Psoas muscle (tissue), 8 donors: ENCODE measurements at places on chromosomes 3 and 15. TPM values are rescaled to one million over a fixed set of nuclear protein-coding genes. Genes with fewer than 3 reads are reported as not detected.
A peak's percentile ranks its signal among the peaks of the same experiment; 100 is the strongest.

GRCh38 chr3:119939077-119939476, 155.2 kb downstream of the GSK3B start:
- no peaks in the 10 kb centered on the region for H3K4me1 ChIP-seq
- no peak overlapping the region for H3K27ac ChIP-seq
- H3K27me3 ChIP-seq, result no peaks in the 10 kb centered on the region

- DNase-seq, result no peak
- H3K36me3 ChIP-seq, result no peaks in the 10 kb centered on the region
- H3K27ac ChIP-seq, result no peak overlapping the region
- peaks cover 15% of the 10 kb centered on the region for H3K4me1 ChIP-seq
- H3K27me3 ChIP-seq, result no peaks in the 10 kb centered on the region
These were observed 347.2 kb upstream of the TPRG1 start for GRCh38 chr3:188824566-188824965.

- peak; percentile 70 for DNase-seq
- peak overlapping the region; percentile 65 for H3K4me3 ChIP-seq
- peaks cover 5% of the 10 kb centered on the region for H3K4me1 ChIP-seq
- H3K27me3 ChIP-seq, result peaks cover 2% of the 10 kb centered on the region
These were observed 6.0 kb downstream of the WNT5A start for GRCh38 chr3:55480911-55481743.

DNA sequence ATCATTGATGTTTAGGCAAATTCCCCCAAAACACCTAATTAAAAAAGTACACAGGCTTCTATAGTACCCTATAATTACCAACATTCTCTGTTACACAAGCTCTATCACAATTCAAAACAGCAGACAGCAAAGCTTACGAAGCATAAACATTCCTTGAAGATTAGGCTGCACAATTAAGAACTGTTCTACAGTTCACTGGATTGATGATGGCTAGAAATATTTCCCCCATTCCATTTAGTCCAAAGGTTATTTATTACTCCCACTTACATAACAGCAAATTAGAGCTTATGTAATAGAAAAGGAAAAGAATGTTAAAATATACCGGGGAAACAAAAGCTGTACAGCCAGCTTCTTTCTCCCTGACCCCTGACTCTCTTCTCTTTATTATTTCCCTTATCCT, 49.3 kb downstream of the UACA start:
- no peaks in the 10 kb centered on the region for H3K27me3 ChIP-seq
- no peak for DNase-seq
- peak overlapping the region; percentile 67 for H3K27ac ChIP-seq
- no peaks in the 10 kb centered on the region for H3K36me3 ChIP-seq
- H3K4me3 ChIP-seq, result peak overlapping the region; percentile 32

- no peaks in the 10 kb centered on the region for H3K27me3 ChIP-seq
- H3K4me3 ChIP-seq, result no peak overlapping the region
- DNase-seq, result no peak
- H3K4me1 ChIP-seq, result no peaks in the 10 kb centered on the region
These were observed 323.9 kb downstream of the SV2B start for GRCh38 chr15:91424001-91424400.

DNA sequence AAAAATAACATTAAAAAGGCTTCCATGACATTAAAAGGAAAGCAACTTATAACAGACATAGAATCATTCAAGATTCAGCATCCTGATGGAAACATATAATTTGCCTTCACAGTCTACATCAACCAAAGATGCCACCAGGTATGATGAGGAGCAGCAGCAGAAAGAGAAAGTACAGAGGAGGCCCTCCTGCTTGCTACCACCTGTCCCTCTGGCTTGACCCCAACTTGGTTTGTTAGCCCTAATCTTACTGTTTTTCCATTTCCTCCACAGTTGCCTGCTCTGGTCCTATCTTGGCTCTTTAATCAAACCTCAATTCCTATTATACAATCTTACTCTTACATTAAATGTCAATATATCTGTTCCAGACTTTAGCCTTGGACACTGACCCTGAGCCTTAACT, 171.3 kb downstream of the DPH6 start:
- no peaks in the 10 kb centered on the region for H3K27me3 ChIP-seq
- H3K36me3 ChIP-seq, result no peaks in the 10 kb centered on the region
- no peak overlapping the region for H3K27ac ChIP-seq
- no peak overlapping the region for H3K4me3 ChIP-seq
- no peaks in the 10 kb centered on the region for H3K4me1 ChIP-seq

DNA sequence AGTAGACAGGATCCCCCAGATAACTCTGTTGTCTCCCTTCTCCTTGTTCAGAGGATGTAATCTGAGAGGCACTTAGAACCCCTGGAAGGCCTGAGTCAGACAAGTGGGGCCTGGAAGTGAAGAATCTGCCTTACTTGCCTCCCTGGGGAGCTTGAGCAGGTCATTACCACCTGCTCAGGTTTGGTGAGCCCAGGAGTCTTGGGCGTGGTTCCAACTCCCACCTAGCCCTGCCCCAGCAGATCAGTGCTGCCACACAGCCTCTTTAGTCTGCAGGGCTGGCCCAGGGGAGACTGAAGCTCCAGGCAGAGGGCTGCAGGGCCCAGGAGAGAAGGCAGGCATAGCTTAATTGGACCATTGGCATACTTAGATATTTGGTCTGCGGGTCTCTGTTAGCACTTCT, 230.0 kb downstream of the ERC2 start:
- no peaks in the 10 kb centered on the region for H3K36me3 ChIP-seq
- DNase-seq, result no peak
- H3K4me1 ChIP-seq, result no peaks in the 10 kb centered on the region
- no peaks in the 10 kb centered on the region for H3K27me3 ChIP-seq

DNA sequence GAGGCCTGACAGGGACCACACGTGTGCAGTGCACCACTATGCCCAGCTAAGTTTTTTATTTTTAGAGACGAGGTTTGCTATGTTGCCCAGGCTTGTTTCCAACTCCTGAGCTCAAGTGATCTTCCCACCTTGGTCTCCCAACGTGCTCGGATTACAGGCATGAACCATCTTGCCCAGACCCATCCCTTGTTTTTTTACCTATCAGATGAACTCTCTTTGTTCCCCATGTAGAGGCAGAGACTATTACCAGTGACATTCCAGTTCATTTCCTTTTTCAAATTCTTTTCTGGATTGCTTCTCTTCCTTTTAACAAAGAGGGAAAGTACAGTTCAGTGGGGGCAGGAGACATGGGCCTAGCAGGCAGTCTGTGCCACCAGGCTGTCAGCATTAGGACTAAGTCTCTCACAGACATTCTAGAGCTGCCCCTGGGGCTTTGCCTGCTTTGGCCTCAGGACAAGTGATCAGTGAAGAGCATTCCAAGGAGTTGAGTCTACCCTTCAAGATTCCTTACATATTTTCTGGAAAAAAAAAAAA, 103.5 kb upstream of the SLC7A14 start:
- no peaks in the 10 kb centered on the region for H3K36me3 ChIP-seq
- no peak for DNase-seq
- H3K27ac ChIP-seq, result peak overlapping the region; percentile 56

GRCh38 chr3:169992781-169993180, 26.2 kb downstream of the SEC62 start:
- no peaks in the 10 kb centered on the region for H3K27me3 ChIP-seq
- H3K4me1 ChIP-seq, result peaks cover 2% of the 10 kb centered on the region
- no peak for DNase-seq
- no peak overlapping the region for H3K4me3 ChIP-seq

DNA sequence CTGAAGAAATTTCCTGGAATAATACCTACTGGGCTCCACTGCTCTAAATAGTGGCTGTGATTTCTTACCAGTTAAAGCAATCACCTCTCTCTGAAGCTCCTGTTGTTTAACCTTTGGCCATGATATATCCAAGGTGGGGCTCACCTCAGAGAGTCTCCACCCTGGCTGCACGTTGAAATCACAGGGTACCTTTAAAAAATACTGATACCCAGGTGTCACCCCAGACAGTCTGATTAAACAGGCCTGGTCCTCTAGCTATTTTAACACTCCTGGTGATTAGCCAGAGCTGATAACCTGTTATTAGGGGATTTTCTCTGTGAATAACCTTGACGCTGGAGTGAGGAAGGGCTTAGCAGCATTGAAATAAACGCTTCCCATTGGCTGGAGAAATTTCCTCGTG, 22.3 kb upstream of the ZBTB38 start:
- no peak for DNase-seq
- no peak overlapping the region for H3K4me3 ChIP-seq
- no peak overlapping the region for H3K27ac ChIP-seq
- H3K36me3 ChIP-seq, result no peaks in the 10 kb centered on the region
- H3K27me3 ChIP-seq, result no peaks in the 10 kb centered on the region

DNA sequence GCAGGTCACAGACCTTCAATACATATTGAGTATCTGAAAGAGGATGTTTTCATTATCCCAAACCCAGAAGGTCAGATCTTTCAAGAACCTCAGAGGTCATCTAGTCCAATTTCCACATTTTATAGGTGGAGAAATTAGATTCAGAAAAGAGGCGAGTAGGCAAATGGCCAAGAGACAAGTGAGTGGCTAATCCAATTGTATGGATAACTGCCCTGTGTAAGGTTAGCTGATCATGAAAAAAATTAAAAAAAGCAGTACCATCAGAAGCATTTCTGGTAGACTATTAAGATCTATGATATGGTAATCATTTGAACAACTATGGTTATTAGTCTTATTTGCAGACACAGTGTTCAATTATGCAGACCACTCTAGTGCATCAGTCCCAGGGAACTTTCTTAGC, 660.7 kb upstream of the CFAP20DC start:
- H3K27me3 ChIP-seq, result no peaks in the 10 kb centered on the region
- no peaks in the 10 kb centered on the region for H3K36me3 ChIP-seq

The CLRN1 gene
- not detected for total RNA-seq

The AGBL1 gene
- total RNA-seq, result 13.6 TPM

The ATP13A5 gene
- total RNA-seq, result not detected

The SHC4 gene
- not detected for total RNA-seq

The CDC25A gene
- total RNA-seq, result 0.93 TPM

The DIPK2A gene
- total RNA-seq, result 5.4 TPM

The FETUB gene
- total RNA-seq, result not detected
